ENCODE measurements at places on chromosomes 13 and 19.

- no peak for DNase-seq
These were observed 2020.6 kb upstream of the PCDH20 start for GRCh38 chr13:63436325-63436668.

DNA sequence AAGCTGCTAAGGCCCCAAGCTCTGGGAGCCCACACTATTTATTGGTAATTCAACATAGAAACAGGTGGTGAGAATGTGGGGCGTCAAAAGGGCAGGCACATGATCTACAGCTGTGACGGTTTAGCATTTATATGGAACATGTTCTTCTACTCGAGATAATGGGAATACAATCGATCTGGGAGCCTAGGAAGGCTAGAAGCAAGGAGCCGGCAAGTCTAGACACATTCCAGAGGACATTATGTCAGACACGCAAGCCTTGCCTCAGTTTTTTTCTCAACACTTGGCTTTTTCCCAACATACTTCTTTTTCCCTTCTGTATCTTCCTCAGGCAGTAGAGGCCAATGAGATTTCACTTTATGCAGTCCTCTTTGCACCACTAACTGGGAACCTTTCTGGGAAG is 315.7 kb upstream of the SLITRK5 start:
- no peak for DNase-seq

DNA sequence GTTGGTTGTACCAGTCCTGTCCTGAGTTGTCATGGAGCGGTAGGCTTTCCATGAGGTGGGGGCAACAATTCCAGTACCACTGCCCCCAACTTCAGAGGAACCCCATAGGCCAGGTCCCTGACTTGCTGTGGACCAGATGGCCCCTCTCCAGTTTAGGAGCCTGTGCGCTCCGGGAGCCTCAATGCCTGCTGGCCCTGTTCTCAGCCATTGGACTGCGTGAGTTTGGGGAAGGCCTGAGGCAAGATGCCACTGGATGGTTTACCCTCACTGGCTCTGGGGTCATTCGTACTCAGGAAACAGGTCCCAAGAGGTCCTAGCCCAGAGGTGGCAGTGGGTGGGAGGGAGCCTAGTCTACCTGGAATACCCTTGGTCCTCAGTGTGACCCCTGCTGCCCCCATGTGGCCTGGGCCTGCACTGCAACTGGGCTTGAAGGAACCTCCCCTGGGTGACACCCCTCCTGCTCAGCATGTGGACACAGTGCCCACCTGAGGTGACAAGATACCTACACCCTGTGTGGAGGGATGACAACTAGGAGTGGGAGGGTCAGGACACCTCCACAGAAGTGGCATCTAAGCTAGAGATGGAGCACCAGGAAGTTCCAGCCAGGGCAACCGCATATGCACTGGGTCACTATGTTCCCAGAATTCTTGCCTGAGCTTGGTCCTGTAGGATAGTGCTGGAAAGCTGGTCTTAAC is 6.0 kb upstream of the PRR19 start:
- DNase-seq, result peak; percentile 87

- no peak for DNase-seq
These were observed 6.2 kb upstream of the EVI5L start for GRCh38 chr19:7823686-7824301.

GRCh38 chr13:77329911-77330584 is 3.2 kb upstream of the MYCBP2 start:
- DNase-seq, result no peak

DNA sequence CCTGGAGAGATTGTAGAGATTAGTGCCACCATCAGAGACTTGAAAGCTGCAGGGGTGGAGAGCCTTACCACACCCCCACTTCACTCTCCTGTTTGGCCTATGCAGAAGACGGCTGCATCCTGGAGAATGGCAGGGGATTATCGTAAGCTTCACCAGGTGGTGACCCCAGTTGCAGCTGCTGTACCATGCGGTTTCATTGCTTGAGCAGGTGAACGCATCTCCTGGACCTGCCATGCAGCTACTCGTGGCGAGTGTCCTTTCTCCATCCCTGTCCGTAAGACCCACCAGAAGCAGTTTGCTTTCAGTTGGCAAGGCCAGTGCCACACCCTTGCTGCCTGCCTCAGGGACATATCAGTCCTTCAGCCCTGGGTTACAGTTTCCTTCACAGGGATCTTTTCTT is 21.2 kb downstream of the PPP5C start:
- DNase-seq, result no peak

DNA sequence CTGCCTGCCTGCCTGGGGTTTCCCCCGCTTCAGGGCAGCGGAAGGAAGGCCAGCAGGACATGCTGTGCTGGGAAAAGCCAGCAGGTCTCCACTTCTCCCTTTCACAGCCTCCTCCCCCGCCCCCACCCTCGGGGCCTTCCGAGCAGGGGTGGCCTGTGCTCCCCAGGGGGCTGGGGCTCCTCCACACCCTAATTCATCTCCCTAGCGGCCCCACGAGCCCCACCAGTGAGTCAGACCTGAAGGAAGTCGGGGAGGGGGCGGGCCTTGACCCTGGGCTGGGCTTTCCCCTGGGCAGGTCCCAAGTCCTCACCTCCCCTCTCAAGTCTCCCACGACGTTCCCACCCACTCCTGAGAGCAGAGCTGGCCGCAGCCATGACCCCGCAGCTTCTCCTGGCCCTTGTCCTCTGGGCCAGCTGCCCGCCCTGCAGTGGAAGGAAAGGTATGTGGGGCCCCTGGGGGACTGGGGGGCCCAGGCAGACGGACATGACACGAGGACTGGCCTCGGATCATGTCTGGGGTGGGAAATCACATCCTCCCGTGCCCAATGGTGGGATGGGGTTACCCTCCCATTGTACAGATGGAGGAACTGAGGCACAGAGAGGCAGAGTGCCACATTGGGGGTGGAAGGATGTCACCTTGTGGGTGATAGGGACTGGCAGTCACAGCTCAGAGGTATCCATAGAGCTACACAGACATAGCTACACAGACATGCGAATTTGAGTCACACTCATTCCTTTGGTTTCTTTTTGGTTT is at the start of gene EBI3:
Gene EBI3 (plus strand): TSS at position 345 of the 753 bp plus-strand sequence. CDS start 28 bp downstream, at position 373.
- DNase-seq, result peak; percentile 61

Measured in GM12891 (cell line).